DMS 273 treated with DMSO at 0.1 percent for 48 hours (cell line): ENCODE measurements at places on chromosomes 6 and 20.

GRCh38 chr6:39130691-39131090 lies 15.7 kb upstream of the SAYSD1 start:
- no peak for DNase-seq

DNA sequence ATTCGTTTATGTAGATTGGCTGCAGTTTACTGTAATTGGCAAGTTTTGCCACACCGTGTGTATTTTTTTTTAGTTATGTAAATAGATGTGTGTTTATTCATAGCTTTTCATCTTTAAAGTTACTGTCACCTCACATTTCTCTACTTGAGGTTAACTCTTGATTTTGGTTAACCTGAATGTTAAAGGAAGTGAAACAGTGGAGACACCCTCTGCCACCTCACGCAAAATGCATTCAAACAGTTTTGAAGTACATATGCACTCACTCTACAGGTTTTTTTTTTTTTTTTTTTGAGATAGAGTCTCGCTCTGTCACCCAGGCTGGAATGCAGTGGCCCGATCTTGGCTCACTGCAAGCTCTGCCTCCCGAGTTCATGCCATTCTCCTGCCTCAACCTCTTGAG lies 17.7 kb downstream of the OR2A4 start:
- no peak for DNase-seq

DNA sequence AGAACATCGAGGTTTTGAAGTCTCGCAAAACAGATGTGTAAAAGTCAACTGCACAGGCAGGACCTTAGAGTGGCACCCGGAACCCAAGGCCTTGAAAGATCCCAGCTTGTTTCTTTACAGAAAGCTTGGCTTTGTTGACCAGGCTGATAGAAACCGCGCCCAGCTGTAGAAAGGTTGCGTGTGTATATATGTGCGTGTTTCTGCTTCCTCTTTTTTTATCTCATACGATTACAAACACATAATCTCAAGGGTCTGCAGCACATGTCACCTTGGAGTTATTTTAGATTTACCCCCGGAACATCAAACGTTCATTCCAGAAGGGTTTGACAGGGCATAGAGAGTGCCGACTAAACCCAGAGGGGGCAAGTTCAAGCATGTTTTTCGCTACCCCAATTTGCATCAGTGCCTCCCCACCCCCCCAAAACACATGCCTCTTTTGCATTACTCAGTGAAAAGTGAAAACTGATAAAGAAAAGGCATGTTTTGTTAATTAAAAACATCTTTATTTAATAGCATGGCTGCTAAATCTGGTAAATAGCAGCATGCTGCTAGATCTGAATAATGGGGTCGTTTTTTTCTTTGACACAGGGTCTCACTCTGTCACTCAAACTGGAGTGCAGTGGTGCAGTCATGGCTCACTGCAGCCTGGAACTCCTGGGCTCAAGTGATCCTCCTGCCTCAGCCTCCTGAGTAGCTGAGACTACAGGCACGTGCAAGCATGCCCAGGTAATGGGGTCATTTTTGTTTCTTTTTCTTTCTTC lies 33.2 kb upstream of the NCOA3 start:
- DNase-seq, result no peak

GRCh38 chr6:153984811-153985210 lies 54.2 kb upstream of the OPRM1 start:
- DNase-seq, result no peak

DNA sequence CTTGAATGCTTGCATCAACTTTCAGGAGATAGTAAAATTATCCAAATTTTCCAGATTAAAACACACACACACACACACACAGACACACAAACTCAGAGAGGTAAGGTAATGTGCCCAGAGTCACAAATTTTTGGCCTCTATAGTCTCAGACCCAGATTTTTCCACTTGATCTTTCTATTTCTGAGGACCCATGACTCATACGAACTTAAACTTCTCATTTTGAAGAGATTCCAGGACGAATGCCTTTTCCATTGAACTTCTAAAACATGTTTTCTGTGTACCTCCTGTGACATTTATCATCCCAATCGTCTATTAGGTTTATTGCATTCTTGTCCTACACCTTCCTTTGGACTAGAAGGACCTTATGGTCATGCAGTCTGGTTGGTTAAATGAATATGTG lies 172.9 kb upstream of the COL21A1 start:
- DNase-seq, result no peak

DNA sequence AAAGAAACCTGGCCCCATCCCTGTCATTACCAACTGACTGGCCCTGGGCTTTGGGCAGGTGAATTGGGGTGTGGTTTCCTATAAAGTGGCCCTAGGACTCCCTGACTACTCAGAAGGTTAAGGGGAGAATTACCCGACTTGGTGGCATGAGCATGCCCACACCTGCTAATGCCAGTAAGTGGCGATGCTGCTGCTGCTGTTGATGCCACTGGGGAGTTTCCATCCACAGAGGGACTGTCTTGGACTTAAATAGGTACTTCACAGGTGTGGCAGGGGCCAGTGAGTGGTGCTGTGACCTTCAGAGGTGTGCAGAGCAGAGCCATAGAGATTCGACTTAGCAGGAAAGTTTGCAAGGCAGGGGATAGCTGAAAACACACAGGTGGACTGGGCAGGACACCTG lies 32.6 kb upstream of the MDFI start:
- no peak for DNase-seq

DNA sequence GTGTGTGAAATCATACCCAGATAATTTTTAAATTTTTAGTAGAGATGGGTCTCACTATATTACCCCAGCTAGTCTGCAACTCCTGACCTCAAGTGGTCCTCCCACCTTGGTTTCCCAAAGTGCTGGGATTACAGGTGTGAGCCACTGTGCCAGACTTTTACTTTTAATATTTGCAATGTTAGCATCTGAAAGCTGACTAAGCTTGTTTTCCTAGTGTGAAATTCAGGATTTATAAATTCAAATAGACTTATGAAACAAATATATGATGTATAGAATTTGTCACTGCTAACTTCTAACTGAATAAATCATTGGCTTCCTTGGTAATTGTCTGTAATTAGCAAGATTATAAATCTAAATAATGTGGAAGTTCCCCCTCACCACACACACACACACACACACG lies 58.8 kb upstream of the SLC22A23 start:
- DNase-seq, result no peak

DNA sequence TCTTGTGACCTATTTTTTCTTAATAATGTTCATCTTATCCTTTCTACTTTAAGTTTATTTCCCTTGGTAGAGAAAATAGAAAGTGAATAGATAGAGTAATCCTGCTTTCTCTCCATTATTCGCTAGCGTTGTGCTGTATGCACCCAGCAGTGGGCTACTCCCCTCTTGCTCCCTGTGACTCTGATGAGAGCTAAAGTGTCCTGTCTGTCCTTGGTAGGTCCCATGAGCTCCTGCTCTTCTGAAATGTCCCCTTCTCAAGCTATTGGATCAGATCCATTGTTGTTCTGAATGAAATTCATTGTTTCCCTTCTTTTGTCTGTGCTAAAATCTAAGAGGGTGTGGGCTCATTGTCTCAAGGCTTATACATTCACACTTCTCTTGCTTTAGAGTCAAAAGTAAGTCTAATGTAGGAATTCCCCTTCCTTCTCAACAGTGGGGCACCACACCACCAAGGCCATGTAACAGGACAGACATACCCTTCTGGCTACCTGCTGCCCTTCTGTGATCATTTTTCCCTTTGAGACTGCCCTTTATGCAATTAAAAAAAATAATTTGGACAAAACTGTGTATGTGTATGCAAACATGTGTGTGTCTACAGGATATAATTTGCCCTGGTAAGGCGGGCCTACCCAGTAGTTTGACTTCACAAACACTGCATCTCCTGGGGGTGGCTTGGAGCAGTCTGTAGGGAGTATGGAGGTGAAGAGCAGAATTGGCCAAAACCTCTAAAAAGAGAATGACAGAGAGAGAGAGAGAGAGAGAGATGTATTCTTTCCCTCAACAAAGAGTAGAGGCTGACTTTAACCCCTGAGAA lies 167.0 kb upstream of the MYLIP start:
- no peak for DNase-seq

GRCh38 chr6:50986319-50986718 lies 167.6 kb downstream of the TFAP2B start:
- no peak for DNase-seq

DNA sequence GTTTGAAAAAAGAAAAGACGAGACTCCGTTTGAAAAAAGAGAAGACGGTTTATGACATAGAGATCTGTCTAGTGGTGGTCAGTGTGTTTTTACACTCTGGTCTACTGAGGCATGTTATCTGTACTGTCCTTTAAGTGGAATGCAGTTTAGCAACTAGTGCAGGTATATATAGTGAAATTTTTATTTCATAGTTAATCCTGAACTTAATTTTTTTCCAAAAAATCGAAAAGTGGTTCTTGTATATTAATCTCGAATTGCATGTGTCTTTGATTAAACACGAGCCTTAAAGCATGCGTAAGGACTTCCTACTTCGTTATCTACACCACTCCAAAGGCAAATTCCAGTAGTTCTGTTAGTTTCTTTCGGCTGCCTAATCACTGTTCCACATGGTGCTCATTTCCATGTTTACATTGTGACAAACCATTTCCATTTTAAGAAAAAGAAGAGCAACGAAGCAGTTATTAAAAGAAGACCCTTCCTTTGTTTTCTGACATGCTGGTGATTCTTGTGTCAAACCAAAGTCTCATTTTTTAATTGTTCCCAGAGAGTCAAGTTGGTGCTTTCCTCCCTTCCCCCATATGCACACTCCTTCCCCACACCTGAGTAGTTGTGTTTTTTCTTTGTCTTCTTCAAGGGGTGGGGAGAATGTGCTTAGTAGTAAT lies 2.3 kb downstream of the SNX9 start:
- DNase-seq, result no peak

- no peak for DNase-seq
These were observed 23.9 kb downstream of the THBS2 start for GRCh38 chr6:169229615-169230321.

- DNase-seq, result no peak
These were observed 211.1 kb upstream of the LRFN2 start for GRCh38 chr6:40798069-40798770.

GRCh38 chr6:130848945-130849344 lies 21.7 kb downstream of the SMLR1 start:
- DNase-seq, result no peak

DNA sequence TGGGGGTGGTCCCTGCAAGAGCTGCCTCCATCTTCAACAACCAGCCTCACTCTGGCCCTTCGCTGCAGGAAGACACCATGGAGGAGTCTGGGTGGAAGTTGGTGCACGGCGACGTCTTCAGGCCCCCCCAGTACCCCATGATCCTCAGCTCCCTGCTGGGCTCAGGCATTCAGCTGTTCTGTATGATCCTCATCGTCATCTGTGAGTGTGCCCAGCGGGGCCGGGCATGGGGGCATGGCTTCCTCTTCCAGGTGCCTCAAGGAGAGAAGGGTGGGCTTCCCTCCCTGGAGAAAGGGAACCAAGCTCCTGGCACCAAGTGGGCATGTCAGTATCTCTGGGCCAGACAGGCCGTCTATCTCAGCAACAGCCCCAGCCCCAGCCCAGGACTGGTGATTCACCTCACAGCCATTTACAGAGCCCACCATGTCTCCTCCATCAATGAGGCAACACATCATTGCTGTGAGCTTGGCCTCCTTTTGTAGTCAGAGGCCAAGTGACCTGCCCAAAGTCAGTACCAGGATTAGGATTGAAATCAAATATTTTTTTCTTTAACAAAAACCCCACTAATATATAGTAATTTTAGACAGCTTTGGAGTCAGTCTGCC lies 40.2 kb downstream of the TM9SF4 start:
- no peak for DNase-seq

DNA sequence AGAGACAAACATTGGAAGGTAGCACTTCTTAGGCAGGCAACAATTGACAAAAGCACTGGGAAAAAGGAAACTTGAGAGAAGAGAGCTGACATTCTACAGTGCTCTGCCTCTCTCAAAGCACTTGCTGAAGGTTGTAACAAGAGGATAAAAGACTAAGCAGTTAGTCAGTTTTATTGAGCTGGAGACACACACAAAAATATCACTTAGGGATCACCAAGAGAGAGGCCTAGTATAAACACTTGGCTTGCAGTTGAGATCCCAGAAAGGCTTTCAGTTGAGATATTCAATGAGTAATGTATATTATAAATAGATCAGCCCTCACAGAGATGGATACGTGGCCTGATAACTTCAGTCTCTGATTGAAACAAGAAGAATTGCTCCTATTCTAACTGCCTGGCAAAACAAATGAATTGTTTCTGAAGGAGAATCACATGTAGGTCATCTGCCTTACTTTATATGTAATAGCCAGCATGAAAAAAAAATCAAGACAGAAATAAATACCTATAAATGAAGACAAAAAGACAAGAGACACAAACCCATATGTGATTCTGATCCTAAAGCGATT lies 747.2 kb upstream of the MAN1A1 start:
- no peak for DNase-seq

DNA sequence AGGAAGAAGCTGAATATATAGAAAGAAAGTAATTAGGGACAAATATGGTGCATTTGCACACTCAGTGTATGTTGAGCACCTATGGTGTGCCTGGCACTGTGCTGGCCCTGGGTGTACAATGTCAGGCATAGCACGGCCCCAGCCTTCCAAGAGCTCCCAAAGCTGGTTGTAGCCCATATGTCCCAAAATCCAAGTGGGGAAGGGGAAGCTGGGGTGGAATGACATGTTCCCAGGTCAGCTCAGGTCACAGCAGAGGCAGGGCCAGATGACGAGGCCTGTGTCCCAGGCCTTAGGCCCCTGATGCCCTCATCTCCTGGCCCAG lies 170.0 kb downstream of the VEGFA start:
- DNase-seq, result no peak

DNA sequence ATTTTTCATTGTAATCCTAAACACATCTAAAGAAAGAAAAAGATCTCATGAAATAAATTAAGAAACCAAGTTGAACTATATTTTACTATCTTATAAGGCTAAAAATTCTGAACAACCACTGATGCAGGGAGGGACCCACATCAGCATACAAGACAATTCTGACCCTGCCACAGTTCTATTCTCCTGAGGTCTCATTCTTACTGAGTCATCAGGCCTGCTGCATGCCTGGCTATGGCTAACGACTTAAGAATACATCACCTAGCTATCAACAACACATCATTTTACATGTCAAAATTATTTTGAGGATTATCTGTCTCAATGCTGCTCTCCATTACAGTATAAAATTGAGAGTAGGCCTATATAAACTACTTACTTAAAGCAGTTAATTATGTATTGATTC lies 52.9 kb downstream of the FBXL4 start:
- DNase-seq, result no peak

DNA sequence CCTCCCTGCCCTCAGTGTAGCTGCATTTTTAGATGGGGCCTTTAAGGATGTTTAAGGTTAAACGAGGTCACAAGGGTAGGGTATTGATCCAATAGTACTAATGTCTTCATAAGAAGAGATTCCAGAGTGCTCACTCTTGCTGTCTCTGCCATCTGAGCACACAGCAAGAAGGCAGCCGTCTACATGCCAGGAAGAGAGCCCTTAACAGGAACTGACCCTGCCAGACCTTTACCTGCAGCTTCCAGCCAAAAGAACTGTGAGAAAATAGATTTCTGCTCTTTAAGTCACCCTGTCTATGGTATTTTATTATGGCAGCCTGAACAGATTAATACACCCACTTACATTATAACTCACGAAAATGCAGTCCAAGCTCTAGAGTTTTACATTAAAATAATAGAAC lies 685.3 kb upstream of the MARCKS start:
- DNase-seq, result no peak

- DNase-seq, result no peak
These were observed 11.7 kb downstream of the HCK start for GRCh38 chr20:32063695-32064094.
